ENCODE measurements at places on chromosomes 13 and 19. TPM values are rescaled to one million over a fixed set of nuclear protein-coding genes. Genes with fewer than 3 reads are reported as not detected.
A peak's percentile ranks its signal among the peaks of the same experiment; 100 is the strongest.

DNA sequence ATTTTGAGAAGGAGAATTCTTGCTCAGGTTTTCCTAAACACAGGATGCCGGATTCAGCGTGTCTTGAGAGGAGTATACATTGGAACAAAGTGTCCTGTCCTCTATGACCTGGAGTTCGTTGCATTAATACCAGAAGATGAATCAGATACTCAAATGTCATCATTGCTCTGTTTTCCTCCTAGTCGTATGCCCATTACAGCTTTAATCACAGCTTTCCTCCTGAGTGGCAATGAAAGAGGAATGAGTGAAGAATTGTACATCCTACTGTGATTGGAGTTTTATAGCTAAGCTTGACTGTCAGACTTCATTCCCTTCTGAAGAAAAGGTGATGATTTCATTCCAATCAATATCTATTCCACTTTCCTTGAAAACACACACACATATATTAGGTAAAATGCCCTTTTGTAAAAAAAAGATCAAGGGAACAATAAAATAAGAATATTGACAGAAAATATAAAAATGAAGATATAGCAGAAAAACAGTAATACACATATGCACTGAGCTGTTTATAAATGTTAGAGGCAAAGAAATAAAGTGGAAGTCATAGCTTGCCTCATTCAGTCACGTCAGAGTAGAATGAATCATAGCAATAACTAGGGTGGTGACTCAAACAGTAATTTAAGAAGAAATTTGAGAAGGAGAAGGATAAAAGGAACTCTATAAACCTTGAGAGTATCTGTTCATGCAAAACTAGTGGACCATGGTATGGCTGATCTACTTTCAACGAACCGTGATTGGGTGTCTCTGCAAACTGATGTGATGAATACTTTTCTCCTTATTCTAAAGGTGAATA, 501.5 kb downstream of the SUCLA2 start:
- DNase-seq, result no peak

The NKPD1 gene
- polyA plus RNA-seq, result 1.4 TPM

DNA sequence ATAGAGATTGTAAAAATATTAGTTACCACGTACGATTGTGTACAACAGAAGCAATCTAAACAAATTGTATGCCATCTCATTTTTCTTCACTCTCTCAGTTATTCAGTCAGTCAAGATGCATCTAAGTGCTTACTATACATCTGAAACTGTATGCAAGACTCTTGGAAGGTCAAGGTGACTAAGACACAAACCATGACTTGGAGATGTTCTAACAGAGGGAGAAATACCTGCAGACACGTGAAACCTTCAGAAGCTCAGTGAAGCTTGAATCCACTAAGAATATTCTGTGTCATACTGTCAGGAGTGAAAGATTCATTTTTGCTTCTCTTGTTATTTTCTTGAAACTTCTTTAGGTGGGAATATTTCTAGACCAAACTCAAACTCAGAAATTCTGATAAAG, 365.4 kb downstream of the ITGBL1 start:
- no peak for DNase-seq

DNA sequence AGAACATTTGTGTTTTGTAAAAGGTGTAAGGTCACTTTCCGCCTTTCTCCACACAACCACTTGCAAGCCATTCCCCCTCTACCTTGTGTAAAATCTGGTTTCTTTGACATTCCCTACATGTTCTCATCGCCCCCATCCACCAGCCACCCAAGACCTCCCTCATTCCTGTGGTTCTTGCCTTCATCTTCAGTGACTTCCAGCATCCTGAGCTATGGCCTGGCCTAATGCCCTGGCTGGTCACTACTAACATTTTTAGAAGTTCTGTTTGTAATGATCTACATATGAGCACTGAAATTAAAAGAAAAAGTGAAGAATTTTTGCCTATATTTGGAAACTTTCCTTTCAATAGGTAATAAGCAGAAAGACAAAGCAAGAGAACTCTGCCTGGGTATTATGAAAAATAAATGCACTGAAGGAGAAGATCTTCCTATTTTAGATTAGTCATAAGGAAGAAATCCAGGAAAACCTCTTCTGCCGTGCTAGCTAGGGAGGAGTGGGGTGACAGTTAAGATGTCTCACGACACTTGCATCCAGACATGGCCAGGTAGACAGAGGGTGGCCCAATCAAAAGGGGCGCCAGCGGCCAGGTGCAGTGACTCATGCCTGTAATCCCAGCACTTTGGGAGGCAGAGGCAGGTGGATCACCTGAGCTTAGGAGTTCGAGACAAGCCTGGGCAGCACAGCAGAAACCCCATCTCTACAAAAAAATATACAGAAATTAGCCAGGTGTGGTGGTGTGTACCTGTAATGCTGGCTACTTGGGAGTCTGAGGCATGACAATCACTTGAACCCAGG, 28.1 kb upstream of the MPHOSPH8 start:
- no peak for DNase-seq

The PRDX2 gene
- 476 TPM for polyA plus RNA-seq

- DNase-seq, result no peak
Observed at GRCh38 chr13:50153876-50154275, 138.6 kb downstream of the KCNRG start.

GRCh38 chr13:103097366-103097928, 31.2 kb upstream of the SLC10A2 start:
- no peak for DNase-seq

The ZNF628 gene
- 5.7 TPM for polyA plus RNA-seq

The SLC25A42 gene
- 19.8 TPM for polyA plus RNA-seq

DNA sequence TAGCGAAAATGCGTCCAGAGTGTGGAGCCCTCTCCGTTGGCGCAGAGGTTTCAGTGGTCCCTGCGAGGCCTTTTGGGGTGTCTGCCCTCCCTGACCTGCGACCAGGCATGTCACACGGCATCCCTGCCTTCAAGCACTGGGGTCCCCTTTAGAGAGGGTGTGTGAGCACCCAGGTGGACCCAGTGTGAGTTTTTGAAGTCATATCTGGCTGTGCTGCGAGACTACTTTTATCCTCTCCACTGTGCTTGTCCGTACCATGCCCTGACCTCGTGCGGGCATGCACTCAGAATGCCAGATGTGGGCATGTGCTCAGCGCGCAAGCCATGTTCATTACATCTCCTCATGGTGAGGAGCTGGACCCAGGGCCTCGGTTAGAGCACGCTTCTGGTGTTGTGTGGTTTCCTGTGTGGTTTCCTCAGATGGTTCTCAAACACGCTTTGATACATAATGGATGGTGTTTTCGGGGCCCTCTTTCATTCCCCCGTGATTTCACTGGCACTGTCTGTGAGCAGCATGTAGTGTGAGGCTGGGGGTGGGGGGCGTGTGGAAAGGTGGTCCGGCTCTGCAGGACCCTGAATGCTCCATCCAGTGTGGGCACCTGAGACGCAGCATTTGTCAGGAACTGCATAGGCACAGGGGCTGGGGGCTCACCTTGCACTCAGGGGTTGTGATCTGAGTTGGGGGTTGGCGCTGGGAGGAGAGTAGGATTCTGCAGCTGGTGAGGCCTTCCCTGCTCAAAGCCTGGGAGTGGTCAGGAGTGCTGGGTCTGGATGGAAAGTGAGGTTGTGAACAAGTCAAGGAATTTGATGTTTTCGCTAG, 2.3 kb downstream of the TFDP1 start:
- DNase-seq, result no peak

GRCh38 chr13:82374719-82375118, 1507.6 kb downstream of the SLITRK1 start:
- no peak for DNase-seq

GRCh38 chr19:37551129-37551993, 43.2 kb downstream of the ZNF571 start:
- DNase-seq, result peak; percentile 48

The EGLN2 gene
- polyA plus RNA-seq, result 93.3 TPM

The ATP8B3 gene
- 1.0 TPM for polyA plus RNA-seq

DNA sequence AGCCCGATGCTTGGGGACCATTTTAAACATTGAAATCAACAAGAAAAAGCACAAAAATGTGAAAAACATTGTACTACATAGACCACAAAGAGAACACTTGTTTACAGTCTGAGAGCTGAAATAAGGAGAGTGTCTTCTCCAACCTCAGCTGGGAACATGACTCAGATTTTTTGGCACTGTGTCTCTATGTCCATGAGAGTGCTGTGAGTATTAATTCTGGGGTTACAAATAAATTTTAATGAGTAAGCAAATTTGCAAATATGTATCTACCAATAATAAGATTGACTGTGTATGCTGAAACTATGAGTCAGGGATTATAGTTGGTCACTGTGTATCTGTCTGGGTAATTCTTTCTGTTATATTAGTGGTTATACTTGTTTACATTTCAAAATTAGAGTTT, 174.0 kb downstream of the DCT start:
- no peak for DNase-seq

- no peak for DNase-seq
Observed at GRCh38 chr19:52621376-52621775, 16.8 kb downstream of the ZNF83 start.

- no peak for DNase-seq
Observed at GRCh38 chr13:100789968-100790367, 115.4 kb upstream of the TMTC4 start.
